ENCODE measurements at places on chromosomes 2 and 18. TPM values are rescaled to one million over a fixed set of nuclear protein-coding genes. Genes with fewer than 3 reads are reported as not detected.

GRCh38 chr18:79068341-79068936 lies 755 bp upstream of the ATP9B start:
- DNase-seq, result no peak

DNA sequence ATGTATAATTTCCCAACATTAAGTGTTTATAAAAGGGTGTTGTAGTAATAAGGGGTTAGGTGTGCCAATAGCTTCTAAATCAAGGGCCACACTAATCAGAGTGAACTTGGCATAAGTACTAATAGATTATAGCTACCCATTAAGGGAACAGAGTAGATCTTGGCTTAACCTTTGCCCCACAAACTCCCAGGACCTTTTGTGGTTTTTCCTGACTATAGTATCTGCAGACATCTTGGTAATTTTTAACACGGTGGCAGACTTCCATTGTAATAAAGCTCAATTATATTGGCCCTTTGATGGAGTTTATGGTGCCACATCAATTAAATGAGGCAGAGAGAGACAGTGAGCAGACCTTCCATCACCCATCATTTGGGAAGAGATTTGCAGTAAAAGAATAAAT lies 358.5 kb upstream of the HNRNPA3 start:
- no peak for DNase-seq

DNA sequence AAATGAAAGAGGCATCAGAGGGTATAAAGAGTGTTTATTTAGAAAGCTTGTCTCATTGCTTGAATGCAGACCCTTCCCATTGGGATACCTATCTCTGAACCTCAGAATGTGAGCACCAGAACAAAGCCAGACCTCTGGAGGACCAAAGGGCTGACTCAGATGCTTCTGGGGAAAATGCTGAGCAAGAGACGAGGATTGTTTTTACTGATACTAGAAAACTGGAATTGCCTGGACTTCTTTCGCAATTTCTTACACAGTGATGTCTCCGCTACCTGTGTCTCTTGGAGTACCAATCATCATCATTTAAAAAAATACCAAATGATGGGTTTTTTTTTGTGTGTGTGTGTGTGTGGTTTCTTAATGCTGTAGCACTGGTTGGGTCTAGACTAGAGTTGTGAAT lies 55.6 kb upstream of the CCDC85A start:
- DNase-seq, result no peak

DNA sequence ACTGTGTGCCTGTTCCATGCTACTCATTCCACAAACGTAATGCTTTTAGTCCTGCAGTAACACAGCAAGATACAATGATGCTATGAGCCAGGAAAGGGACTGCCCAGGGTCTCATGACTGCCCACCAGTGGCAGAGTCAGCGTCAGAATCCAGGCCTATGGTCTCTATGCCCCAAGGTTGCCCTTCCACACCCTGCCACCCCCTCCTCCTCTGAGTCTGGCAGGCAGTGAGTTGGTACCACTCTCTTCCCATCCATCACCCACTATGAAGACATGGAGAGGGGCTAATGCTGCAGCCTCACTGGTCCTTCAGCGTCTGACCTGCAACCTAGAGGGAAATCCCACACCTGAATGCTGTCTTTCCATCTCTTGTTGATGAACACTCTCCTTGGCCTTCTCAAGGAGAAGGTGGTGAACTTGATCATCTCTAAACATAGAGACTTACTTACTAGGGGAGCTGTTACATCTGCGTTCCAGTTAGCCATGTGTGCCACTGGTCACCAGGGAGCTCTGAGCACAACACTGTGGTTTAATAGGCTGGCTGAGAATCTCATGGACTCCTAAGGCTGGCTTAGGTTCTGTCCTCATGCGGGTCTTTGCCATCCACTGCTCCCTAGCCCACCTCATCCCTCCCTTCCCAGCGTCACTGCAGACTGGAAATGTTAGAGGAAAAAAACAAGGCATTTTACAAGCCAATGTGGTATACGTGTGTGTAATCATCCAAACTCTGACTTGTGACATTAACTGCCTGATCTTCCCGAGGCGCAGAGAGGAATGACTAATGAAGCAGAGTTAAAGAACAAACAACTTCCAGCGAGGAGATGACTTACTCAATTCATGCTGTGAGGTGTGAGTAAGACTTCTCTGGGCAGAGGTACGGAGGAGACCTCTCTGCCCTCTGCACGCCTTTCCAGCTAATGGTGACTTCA lies 28.8 kb downstream of the STEAP3 start:
- no peak for DNase-seq

DNA sequence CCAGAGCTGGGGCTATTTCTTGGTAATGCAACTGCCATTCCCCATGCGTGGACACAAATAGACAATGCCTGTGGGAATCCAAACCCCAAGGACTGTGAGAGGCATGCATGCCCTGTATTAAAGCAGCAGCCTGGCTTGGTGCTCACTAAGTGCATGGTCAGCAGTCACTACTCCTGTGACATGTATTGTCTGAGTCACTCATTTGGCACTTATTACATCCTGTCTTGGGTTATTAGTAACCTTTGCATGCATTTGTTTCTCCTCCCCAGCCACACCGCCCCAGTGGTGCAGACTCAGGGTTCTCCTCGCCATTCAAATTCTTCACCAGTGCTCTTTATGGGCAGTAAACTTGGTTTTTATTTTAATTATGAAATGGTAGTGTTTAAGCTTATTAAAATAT lies 30.2 kb downstream of the PRKCE start:
- DNase-seq, result no peak

CPS1 gene
- 1.3 TPM for total RNA-seq

CD8B2 gene
- 0.37 TPM for total RNA-seq

ZFP36L2 gene
- total RNA-seq, result 54.8 TPM

PPP4R3B gene
- total RNA-seq, result 112 TPM

GRHL1 gene
- 15.9 TPM for total RNA-seq
